ENCODE measurements at places on chromosomes 16 and 17. TPM values are rescaled to one million over a fixed set of nuclear protein-coding genes. Genes with fewer than 3 reads are reported as not detected.

The ITGB3 gene
- 1.6 TPM for total RNA-seq

The CNTD1 gene
- 0.54 TPM for total RNA-seq

The MYH3 gene
- 1.4 TPM for total RNA-seq

The TRIM16 gene
- total RNA-seq = 23.3 TPM

The IRX6 gene
- 1.00 TPM for total RNA-seq

The CD300H gene
- total RNA-seq = not detected

The SPATA22 gene
- total RNA-seq = 0.64 TPM

The NPW gene
- total RNA-seq = not detected

The KRT31 gene
- total RNA-seq = not detected

The SMYD4 gene
- 12.3 TPM for total RNA-seq

The KRTAP3-1 gene
- total RNA-seq = not detected

The MLLT6 gene
- total RNA-seq = 44.0 TPM

The TBC1D3 gene
- total RNA-seq = not detected

The TBC1D3G gene
- not detected for total RNA-seq

The LHX1 gene
- 38.7 TPM for total RNA-seq

The GAST gene
- total RNA-seq = not detected

The HS3ST3B1 gene
- 1.4 TPM for total RNA-seq

The POLR3E gene
- total RNA-seq = 30.8 TPM

The SLC16A11 gene
- not detected for total RNA-seq

The ITPRIPL2 gene
- 4.9 TPM for total RNA-seq

The GPR142 gene
- not detected for total RNA-seq

The TERB1 gene
- total RNA-seq = not detected

The ACSM2A gene
- not detected for total RNA-seq

The RSKR gene
- 34.7 TPM for total RNA-seq

The LCMT1 gene
- 29.6 TPM for total RNA-seq

The CHST5 gene
- total RNA-seq = 0.45 TPM

The P2RX1 gene
- 0.27 TPM for total RNA-seq

The GSG1L gene
- 6.7 TPM for total RNA-seq

The DPEP1 gene
- total RNA-seq = 2.5 TPM

The FBXO39 gene
- total RNA-seq = not detected
